ENCODE measurements at places on chromosomes 12 and 14.

DNA sequence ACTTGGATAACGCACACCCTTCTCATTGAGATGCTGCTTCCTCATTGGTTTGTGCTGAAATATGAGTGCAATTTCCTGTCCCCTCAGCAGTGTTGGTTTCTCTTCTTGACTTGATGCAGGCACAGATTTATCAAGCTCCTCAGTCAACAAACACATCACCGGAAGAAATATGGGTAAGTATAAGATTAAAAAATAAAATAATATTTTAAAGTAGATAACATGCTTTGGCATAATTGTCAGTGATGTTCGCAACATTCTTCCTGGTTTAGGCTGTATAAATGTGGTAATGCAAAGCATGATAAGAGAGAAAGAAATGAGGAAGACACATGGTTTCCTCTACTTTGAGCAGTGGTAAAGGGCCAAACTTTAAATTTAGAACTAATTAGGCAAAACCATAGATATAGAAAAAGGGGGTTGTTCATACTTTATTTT, at the start of gene GPR65:
Gene GPR65, plus strand, starts transcription at position 86 of the 432 bp plus-strand sequence. CDS start 5,713 bp downstream, outside the sequence.
- DNase-seq: no peak

GRCh38 chr12:26157001-26157400, 32.2 kb upstream of the BHLHE41 start:
- no peak for DNase-seq

- no peak for DNase-seq
Measured at GRCh38 chr14:104926619-104927431, 2.1 kb downstream of the PLD4 start.

DNA sequence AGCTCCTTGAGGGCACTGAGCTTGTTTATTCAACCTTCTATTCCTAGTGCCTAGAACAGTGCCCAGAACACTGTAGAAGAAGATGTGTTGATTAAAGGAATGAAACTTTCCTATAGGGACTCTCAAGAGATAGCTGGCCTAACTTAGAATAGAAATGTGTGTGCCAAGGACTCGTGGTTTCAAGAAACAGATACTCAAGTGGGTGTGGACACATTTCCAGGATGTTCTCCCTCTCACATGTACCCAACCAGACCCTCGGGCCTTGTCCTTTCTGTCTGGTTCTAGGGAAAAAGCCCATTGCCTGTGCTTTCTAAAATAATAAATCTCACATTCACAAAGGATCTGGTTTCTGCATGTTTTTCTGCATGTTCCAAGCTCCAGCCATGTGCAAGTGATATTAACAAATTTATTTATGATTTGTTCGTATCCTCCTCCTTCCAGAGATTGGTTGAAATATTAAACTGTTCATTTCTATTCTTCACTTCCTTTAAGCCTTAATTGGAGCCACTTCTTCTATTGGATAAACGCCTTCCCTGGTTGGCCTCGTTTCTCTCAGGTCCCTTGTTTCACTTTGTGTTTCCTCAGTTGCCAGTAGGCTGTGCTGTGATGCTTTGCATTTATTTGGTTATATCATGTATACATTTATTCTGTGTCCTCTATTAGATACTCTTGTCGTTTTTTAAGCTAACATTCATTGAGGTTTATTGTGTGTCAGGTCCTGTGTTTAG, 89.8 kb downstream of the CRADD start:
- peak; percentile 66 for DNase-seq

DNA sequence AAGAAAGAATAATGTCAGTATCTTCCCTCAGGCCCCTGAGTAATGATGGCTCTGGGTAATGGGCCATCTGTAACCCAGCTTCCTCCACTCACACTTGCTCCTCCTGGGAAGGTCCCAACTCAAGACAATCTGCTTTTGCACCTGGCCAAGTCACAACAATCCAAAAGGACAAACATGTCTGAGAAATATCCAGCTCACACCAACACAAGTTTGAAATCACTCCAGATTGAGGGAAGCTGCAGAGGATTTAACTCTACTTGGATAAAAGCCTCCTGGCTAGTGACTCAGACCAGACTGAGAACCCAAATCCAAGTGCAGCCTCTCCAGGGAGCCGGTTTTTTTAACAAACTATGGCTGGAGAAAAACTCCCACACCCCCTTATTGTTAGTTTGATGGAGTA, 34.2 kb downstream of the RTRAF start:
- DNase-seq: peak; percentile 23

DNA sequence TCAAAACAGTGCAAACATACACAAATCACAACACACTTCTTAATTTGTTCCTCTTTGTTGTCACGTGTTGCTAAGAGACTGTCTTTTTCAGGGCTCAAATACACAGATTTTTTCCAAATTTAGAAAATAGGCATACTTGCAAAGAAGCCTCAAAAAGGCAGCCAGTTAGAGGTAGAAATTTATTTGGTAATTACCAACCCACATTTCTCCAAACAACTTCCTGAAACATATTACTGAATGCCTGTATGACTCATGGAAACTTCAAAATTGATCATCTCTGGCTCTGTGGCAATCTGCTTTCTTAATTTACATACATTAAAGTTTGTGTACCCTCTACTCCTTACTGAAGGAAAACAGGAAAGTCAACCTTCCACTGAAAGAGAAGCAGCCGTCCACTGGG, 36.4 kb downstream of the PPM1H start:
- no peak for DNase-seq

DNA sequence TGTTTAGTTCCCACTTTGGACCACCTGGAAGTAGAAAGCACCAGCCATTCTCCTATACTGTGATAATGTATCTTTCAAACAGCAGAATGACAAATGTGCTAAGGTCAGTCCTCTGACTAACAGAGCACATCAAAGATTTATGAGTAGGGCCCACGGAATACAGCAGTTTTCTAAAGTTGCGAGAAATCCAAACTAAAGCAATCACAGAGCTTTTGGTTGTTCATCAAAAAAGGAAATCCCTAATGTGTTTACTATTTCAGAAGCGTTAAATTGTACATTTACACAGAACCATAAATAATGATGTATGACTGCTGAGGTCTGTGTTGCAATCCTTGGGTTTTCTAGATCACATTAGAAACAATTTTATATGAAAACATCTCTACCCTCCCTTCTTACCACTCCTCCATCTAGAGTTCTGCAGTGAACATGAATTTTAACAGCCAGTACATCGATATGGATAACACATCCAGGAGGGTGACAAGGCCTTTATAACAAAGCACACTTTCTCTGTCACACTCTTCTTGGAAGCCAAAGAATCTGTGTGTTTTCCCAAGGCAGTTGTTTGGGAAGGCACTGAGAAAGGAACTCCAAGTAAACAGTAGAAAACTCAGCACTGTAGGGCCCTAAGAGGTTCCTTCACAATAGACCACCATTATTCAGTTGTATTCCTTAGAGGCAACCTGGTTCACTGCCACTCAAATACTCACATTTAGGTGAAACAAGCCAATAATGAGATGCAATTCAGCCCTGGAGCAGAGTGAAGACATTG, 7.3 kb downstream of the KITLG start:
- no peak for DNase-seq

DNA sequence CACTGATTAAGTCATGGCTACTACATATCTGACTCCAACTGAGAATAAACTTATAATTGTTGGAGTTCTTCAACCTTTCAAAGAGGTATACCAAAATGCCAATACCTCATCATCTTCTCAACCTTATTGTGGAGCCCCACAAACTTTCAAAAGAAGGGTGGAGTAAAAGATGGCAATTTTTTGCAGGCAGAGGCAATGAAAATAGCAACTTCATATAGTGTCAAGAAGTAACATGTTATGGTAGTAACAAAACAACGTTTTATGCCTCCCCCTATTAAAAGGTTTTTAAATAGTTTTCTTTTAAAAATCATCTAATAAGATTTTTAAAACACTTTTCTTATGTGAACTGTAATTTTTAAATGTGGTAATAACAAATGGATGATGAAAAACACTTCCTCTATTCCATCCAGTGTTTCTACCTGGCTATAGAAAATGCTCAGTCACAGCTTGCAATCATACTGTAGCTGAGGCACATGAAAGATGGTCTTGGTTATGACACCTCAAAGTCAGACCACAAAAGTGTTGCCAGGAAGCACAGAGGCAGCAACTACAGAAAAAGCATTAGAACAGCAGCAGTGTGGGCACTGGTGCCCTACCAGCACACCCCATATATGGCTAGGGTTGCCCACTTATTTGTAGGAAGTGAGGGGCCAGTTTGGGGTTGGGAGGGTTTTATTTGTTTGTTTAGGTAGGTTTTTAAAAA, 7.0 kb downstream of the PPP1R12A start:
- DNase-seq: no peak

GRCh38 chr12:45913631-45914030, 76.7 kb downstream of the SCAF11 start:
- no peak for DNase-seq

- no peak for DNase-seq
Measured at GRCh38 chr12:6358881-6359280, 16.5 kb downstream of the SCNN1A start.

DNA sequence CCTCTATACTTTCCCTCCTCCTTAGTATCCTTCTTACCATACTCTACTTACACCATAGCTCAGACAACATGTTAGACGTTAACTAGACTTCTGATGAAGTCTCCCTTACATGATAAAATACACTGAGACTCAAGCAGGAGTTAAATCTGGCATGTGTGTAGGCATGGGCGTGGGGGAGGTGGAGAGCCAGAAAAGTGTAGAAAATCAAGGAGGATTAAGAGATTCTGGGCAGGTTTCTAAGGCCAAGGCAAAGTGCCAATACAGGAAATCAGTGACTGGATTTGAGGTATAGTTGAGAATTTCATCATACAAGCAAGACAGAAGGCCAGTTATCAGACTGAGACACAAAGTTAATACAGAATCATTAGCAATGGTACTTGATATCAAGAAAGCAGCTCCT, 37.4 kb downstream of the EPS8 start:
- peak; percentile 21 for DNase-seq

DNA sequence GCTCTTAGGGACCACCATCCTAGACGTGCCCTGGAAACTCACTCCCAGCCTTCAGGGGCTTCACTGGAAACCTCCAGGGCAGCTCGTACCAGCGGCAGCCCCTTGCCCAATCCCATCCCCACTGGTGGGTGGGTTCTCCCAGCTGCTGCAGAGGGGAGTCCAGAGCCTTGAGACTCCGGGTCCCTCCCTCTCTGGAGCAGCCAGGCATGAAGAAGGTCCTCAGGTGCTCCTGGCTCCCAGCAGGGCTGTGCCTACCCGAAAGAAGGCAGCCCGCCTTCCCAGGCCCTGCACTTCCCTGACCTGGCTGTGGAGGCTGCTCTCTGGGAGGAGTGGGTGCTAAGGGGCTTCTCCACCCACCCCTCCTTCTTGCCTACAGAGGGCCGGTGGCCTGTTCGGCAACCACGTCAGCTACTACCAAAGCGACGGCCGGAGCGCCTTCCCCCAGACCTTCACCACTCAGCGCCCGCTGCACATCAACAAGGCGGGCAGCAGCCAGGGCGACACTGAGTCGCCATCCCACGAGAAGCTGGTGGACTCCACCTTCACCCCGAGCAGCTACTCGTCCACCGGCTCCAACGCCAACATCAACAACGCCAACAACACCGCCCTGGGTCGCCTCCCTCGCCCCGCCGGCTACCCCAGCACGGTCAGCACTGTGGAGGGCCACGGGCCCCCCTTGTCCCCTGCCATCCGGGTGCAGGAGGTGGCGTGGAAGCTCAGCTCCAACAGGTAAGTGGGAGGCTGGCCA, 115.5 kb upstream of the FKBP4 start:
- DNase-seq: no peak

DNA sequence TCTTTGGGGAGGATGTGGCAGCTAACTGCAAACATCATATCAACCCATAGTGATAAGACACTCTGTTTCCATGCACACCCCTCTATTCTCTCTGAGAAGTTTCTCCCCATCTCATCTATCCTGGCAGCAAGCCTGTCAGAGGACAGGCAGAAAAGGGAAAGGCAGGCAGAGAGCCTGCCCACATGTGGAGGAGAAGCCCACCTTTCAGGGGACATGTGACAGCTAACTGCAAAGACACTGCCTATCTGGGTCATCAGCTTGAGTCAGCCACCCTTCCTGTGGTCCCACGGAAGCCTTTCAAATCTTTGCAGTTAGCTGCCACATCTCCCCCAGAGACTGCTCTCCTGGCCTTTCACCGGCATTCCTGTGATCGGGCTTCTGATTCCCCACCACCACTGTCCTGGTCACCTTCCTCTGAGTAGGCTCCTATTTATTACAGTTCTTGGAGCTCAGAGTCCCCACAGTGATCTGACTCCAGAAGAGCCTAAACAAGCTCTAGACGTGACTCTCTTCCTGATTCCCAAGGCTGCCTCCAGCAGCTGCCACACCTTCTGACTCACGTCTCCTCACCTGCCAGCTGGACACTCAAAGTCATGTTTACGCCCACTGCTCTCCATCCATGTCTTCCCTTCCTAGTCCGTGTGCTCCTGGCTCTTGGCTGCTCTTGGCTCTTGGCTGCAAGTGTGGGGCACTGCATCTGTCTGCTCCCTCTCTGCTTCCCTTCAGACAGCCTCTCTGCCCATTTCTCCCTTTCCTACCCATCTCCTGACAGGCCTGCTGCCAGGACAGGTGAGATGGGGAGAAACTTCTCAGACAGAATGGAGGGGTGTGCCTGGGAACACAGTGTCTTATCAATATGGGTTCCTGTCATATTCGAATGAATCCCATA, 7.5 kb upstream of the KRT1 start:
- DNase-seq: no peak

GRCh38 chr14:106459971-106460730, 933.8 kb downstream of the TMEM121 start:
- DNase-seq: no peak

- peak; percentile 19 for DNase-seq
Measured at GRCh38 chr14:65224799-65225198, 122.5 kb upstream of the MAX start.

- DNase-seq: peak; percentile 98
Measured at GRCh38 chr12:11719678-11720099, 70.2 kb downstream of the ETV6 start.

DNA sequence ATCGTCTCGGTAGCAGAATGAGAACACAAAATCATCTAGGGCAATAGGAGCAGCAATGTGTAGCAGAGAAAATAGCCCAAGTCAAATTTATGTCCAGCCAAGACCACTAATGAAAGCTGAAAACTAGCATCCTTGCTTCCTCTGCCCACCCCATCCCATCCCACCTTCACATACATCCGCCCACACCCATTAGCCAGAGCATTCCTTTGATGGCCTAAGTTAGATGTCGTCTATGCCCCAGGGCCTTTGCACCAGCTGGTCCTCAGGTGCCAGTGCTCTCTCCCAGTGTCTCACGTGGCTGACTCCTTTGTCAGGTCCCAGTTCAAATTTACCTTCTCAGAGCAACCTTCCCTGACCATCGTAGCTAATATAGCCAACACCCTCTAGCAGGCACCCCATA, 17.8 kb upstream of the PPP2R5C start:
- no peak for DNase-seq

Measured in HT1080 (cell line).